ENCODE measurements at places on chromosomes 7 and 10. TPM values are rescaled to one million over a fixed set of nuclear protein-coding genes. Genes with fewer than 3 reads are reported as not detected.

Gene TRIM50
- total RNA-seq: not detected

Gene ZCWPW1
- 1.5 TPM for total RNA-seq

Gene TMEM176A
- 0.49 TPM for total RNA-seq

Gene ZNF722
- not detected for total RNA-seq

Gene CHRM2
- 6.4 TPM for total RNA-seq

Gene TDRD1
- 0.25 TPM for total RNA-seq

Gene IL6
- total RNA-seq: not detected

Gene OR2A42
- not detected for total RNA-seq

Gene COL26A1
- total RNA-seq: 12.0 TPM

Gene UMAD1
- 6.1 TPM for total RNA-seq

Gene SLC26A5
- total RNA-seq: not detected

Gene HOXA11
- total RNA-seq: not detected

Gene CYP3A4
- not detected for total RNA-seq

Gene PHYHIPL
- 18.9 TPM for total RNA-seq

Gene ACTR3C
- 4.2 TPM for total RNA-seq

Gene ASB15
- total RNA-seq: not detected

Gene CCAR1
- total RNA-seq: 41.1 TPM

Gene MOGAT3
- not detected for total RNA-seq

Gene SEMA3E
- total RNA-seq: 36.9 TPM

Gene WNT8B
- not detected for total RNA-seq

Gene PITX3
- not detected for total RNA-seq

Gene CEP55
- total RNA-seq: 1.7 TPM

Gene FKBP6
- 0.25 TPM for total RNA-seq

Gene FGL2
- 3.2 TPM for total RNA-seq

Gene XRCC2
- 2.2 TPM for total RNA-seq

Gene VIPR2
- 0.49 TPM for total RNA-seq

Gene EMX2
- 3.7 TPM for total RNA-seq

Gene SPDYE16
- 0.25 TPM for total RNA-seq

Gene PON2
- total RNA-seq: 71.1 TPM

Gene OIT3
- total RNA-seq: 0.25 TPM

Gene PDZD8
- total RNA-seq: 22.9 TPM

Gene ANKRD22
- total RNA-seq: not detected

Gene COL28A1
- 0.74 TPM for total RNA-seq

Gene NOS3
- 1.2 TPM for total RNA-seq

Gene SPDYE9
- 0.49 TPM for total RNA-seq

Gene NPFFR1
- 1.5 TPM for total RNA-seq

Gene SYT15
- total RNA-seq: 0.49 TPM

Gene ELMO1
- 59.3 TPM for total RNA-seq

Gene UCN3
- total RNA-seq: not detected

Gene PSTK
- 7.6 TPM for total RNA-seq

Gene AHR
- 6.9 TPM for total RNA-seq

Gene ATP6V0A4
- total RNA-seq: 0.74 TPM
